ENCODE measurements at places on chromosomes 7 and 10. TPM values are rescaled to one million over a fixed set of nuclear protein-coding genes. Genes with fewer than 3 reads are reported as not detected.

PHYHIPL gene
- not detected for total RNA-seq

GRCh38 chr7:30176463-30177109 lies 41.8 kb downstream of the MTURN start:
- DNase-seq, result no peak

DNA sequence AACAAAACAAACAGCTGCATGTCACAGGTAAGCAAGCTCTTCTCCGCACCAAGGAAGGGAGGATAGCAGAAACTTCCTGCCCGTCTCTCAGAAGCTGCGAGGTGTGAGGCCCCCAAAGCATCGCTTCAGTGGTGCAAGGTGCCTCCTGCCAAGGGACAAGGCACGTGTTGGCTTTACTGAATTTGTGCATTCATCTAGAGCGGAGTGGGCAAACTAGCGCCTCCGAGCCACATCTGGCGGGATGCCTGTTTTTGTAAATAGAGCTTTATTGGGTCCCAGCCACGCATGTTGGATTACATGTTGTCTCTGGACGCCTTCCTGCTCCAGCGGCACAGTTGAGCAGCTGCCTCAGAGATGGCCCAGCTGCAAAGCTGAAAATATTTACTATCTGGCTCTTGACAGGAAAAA lies 27.7 kb downstream of the PHYH start:
- no peak for DNase-seq

DNA sequence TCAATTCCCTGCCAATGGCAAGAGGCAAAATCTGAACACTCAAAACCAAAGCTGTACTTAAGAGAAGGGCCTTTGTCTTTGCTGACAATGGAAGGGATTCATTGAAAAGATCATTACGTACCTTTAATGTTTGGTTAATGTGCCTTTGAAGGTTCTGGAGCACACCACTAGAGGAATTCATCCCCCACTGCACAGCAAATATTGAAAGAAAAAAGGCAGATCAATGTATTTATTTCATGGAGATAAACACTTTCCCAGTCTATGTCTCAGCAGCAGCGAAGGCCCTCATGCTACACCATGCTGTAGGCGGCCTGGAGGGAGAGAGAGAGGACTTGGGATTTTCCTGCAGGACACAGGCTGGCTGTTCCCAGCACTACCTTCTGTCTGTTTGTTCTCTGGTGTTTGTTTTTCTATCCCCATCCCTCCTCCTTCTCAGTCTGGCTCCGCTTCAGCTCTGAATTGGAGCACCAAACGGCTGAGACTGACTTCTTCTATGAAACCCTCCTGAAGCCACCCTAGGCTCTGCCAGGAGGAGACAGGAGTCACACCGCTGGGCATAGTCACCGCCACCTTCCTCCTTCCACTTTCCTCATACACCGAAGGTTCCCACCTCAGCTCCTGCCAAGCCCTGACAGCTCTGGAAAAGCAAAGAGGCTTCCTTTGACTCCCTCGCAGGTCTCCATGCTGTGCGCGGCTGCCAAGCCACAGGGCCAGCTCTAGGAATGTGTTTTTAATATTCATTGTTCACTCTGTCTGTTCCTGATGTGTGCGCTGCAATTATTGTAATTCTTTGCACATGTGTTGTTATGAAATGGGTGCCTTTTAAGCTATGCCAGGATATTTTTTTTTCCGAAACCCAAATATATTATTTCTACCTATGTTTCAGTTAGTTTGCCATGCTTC lies 301.5 kb downstream of the FZD1 start:
- no peak for DNase-seq

DNA sequence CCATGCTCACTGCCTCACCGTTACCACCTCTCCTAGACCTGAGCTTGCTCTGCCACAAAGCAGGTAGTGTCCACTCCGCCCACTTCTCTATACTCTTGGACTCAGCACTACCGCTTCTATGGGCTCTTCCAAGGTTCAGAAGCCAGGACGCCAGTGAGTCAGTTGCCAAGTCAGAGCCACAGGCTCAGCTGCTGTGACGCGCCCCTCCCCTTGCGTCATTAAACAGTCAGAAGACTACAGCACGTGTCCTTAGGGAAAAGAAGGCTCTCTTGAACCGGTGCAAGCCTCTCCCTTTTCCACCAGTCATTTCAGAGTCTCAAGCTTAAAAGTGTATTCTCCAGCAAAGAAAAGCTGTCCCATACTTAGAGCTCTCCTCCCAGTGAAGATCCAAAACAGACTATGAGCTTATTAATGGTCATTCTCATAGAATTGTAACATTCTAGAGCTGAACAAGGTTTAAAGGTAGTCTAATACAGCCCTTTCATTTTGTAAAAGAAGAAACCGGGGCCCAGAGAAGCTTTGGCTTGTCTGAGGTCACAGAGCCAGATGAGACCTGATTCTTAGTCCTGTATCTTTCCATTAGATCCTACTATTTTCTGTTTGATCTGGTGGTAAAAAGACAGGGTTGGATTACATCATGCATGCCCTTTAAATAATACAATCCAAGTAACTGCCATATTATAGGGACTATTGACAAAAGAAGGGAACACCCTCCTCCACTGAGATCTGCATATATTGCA lies 40.9 kb upstream of the MET start:
- no peak for DNase-seq

- DNase-seq, result no peak
Observed at GRCh38 chr7:151920488-151920887, 35.8 kb upstream of the GALNTL5 start.
